ENCODE measurements at places on chromosomes 13 and 19. TPM values are rescaled to one million over a fixed set of nuclear protein-coding genes. Genes with fewer than 3 reads are reported as not detected.
A peak's percentile ranks its signal among the peaks of the same experiment; 100 is the strongest.

GRCh38 chr13:46372071-46372470 is 15.0 kb downstream of the RUBCNL start:
- no peak overlapping the region for H3K27ac ChIP-seq
- no peak overlapping the region for H3K4me3 ChIP-seq
- no peaks in the 10 kb centered on the region for H3K36me3 ChIP-seq
- no peaks in the 10 kb centered on the region for H3K27me3 ChIP-seq
- no peak for DNase-seq

DNA sequence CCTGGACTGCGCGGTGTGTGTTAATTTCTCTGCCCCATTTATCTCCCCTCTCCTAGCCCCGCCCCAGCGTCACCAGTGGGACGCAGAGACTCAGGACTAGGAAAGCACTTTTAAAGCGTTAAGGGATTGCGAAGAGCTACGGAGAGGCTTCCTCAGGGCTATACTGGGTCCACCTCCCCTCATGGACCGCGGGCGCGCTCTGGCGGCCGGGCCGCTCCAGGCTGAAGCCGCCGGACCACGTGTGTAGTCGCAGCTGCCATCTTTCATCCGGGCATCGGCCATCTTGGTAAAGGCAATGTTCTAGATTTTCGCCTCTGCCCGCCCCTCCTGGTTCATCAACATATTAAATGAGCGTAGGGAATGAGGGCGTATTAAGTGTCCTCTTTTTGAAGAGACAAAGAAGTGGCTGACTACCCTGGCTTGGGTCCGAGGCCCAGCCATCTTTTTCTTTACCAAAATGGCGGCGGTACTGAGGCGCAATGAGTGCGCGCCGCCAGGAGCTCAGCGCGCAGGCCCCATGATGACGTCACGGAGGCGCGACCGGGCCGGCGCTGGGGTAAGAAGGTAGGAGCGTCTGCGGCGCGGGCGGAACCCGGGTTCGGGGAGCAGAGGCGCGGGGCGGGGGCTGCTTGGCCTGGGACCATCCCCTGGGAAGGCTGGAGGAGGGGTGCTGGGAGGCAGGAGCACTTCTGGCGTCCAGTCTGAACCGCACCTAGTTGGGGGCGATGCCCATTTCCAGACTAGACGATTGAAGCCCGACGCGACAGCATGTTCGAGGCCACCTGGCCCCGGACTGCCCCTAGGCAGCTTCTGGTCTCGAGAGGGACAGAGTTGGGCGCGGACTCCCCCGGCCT is at the start of gene CCDC124:
TSS of gene CCDC124 (plus strand) at position 531 of the 854 bp plus-strand sequence. CDS start 3,406 bp downstream, outside the sequence.
- no peaks in the 10 kb centered on the region for H3K27me3 ChIP-seq
- peak; percentile 98 for DNase-seq
- H3K27ac ChIP-seq, result peak within 1 kb of the TSS; percentile 94
- H3K4me1 ChIP-seq, result peaks cover 18% of the 10 kb centered on the region
- H3K36me3 ChIP-seq, result peaks cover 13% of the 10 kb centered on the region

GRCh38 chr19:32866564-32867265 is 2.9 kb downstream of the SLC7A9 start:
- no peak for DNase-seq
- no peak overlapping the region for H3K4me3 ChIP-seq
- H3K27me3 ChIP-seq, result no peaks in the 10 kb centered on the region
- H3K27ac ChIP-seq, result no peak overlapping the region
- no peaks in the 10 kb centered on the region for H3K36me3 ChIP-seq
- no peaks in the 10 kb centered on the region for H3K4me1 ChIP-seq

GRCh38 chr13:51585696-51586095 is 1.4 kb downstream of the WDFY2 start:
- H3K4me3 ChIP-seq, result peak overlapping the region; percentile 90
- peaks cover 51% of the 10 kb centered on the region for H3K4me1 ChIP-seq
- peaks cover 4% of the 10 kb centered on the region for H3K36me3 ChIP-seq
- H3K27me3 ChIP-seq, result peaks cover 5% of the 10 kb centered on the region

The LIG1 gene
- 138 TPM for total RNA-seq

DNA sequence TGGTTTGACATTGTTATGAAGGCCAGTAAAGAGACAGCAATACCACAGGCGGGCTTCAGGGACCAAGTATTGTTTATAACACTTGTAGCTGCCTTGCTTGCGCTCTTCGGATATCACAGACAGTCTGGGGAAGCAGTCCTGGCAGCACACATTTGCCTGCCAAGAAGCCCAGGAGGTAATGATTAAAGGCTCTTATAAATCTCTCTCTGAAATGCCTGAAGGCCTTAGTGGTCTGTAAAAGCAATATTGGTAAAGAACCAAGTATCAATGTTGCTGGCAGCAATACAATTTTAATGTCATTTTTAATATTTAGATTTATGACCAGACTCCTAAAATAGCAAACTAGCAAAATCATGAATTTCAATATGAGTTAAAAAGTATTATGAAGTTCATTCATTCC is 1312.4 kb downstream of the PCDH9 start:
- H3K36me3 ChIP-seq, result no peaks in the 10 kb centered on the region
- H3K27me3 ChIP-seq, result no peaks in the 10 kb centered on the region
- no peaks in the 10 kb centered on the region for H3K4me1 ChIP-seq
- no peak overlapping the region for H3K4me3 ChIP-seq
- no peak overlapping the region for H3K27ac ChIP-seq

The NRTN gene
- 0.61 TPM for total RNA-seq

DNA sequence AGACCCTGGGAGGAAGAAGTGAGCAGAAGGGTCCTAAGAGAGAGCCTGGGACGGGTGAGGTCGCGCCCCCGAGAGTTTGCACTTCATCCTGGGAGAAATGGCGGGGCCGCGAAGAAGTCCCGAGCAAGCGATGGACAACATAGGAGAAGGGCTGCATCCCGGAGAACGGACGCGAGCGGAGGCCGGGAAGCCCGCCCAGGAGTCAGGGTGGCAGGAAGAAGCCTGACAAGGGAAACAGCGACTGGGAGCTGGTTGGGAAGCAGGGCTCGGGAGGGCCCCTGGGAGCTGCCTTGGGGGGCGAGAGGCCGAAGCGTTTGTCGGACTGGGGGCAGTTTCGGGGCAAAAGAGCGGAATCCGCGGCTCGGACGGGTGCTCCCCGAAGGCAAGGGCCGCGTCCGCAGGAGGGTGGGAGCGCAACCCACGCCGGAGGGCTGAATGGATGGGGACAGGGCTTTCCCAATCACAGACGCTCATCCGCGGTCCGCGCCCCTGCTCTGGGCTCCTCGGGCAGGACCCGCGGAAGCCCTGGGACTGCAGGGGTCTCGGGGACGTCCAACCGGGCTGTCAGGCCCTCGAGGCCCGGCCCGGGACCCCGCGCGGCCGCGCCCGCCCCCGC is 469 bp downstream of the ABHD17A start:
- peaks cover 18% of the 10 kb centered on the region for H3K36me3 ChIP-seq
- peak overlapping the region; percentile 96 for H3K27ac ChIP-seq
- no peaks in the 10 kb centered on the region for H3K27me3 ChIP-seq
- H3K4me1 ChIP-seq, result peaks cover 30% of the 10 kb centered on the region

DNA sequence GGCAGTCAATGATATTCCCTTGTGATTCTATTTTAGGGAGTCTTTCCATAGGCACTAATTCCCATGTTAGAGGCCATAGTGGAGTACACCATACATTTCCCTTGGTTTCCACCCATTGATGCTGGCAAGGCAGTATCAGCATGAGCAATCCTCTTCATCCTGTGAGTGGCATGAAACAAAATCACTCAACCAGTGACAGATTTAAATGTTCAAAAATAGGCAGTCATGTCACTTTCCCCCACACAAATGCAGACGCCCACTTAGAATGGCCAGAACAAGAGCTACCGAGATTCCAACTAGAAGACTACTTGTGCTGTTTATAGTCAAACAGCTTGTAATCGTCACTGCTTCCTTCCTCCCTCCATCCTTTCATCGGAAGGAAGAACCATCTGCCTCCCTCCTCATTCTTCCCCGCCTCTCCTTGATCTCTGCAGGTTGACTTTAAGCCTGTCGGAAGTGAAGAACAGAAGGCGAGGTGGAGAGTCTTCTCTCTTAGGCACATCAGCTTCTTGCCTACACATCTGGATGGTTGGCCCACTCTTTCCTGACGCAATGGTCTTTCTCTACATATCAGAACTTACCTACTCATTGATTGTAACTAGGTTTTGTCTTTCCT is 22.6 kb downstream of the RASL11A start:
- no peaks in the 10 kb centered on the region for H3K36me3 ChIP-seq
- peak overlapping the region; percentile 3 for H3K4me3 ChIP-seq
- no peaks in the 10 kb centered on the region for H3K27me3 ChIP-seq
- DNase-seq, result no peak

The SIGLEC8 gene
- 0.09 TPM for total RNA-seq

DNA sequence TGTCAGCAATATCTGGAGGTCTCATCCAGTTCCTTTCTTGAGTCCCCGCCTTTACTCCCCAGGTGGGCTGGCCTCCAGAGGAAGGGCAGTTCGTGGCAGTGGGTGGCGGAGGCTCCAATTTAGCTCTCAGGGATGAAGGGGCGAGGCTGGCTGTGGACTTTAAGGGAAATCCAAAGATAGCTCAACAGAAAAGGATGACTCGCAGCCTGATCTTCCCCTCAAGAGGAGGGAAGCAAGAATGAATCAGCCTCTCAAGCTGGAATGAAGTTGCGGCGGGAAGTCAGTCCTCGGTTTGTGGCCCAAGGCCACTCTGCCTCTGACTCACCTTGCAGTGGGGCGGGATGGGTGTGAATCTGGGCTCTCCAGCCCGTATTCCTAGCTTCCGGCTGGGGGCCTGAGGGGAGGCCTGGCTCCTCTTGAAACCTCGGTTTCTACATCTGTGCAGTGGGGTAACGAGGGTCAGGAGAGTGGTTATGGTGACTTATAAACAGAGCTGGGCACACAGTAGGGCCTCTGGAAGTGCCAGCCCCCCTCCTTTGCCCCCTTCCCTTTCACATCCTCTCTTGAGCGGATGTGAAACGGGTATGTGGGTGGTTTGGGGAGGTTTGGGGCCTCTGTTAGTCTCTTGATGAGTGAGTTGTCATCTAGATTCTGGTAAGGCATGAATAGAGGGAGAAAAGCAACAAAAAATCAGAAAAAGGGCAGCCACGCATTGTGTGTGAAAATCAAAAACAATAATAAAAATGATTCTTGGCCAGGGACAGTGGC is 10.5 kb upstream of the SMG9 start:
- H3K4me1 ChIP-seq, result peaks cover 87% of the 10 kb centered on the region
- no peaks in the 10 kb centered on the region for H3K27me3 ChIP-seq
- peak overlapping the region; percentile 71 for H3K4me3 ChIP-seq
- DNase-seq, result peak; percentile 93
- H3K27ac ChIP-seq, result peak overlapping the region; percentile 88

The SLC7A10 gene
- not detected for total RNA-seq

- DNase-seq, result peak; percentile 99
- peaks cover 15% of the 10 kb centered on the region for H3K36me3 ChIP-seq
- peaks cover 22% of the 10 kb centered on the region for H3K4me1 ChIP-seq
- peak within 1 kb of the TSS; percentile 99 for H3K4me3 ChIP-seq
Observed at GRCh38 chr19:18542941-18543813, at the start of gene FKBP8. Gene FKBP8 (minus strand): TSS chr19:18543573. CDS start chr19:18541970, 1,603 bp downstream.

- H3K36me3 ChIP-seq, result peaks cover 44% of the 10 kb centered on the region
- no peak for DNase-seq
- no peaks in the 10 kb centered on the region for H3K27me3 ChIP-seq
- peak overlapping the region; percentile 31 for H3K4me3 ChIP-seq
- H3K4me1 ChIP-seq, result peaks cover 48% of the 10 kb centered on the region
Observed at GRCh38 chr13:99078017-99078771, 100.3 kb upstream of the DOCK9 start.

DNA sequence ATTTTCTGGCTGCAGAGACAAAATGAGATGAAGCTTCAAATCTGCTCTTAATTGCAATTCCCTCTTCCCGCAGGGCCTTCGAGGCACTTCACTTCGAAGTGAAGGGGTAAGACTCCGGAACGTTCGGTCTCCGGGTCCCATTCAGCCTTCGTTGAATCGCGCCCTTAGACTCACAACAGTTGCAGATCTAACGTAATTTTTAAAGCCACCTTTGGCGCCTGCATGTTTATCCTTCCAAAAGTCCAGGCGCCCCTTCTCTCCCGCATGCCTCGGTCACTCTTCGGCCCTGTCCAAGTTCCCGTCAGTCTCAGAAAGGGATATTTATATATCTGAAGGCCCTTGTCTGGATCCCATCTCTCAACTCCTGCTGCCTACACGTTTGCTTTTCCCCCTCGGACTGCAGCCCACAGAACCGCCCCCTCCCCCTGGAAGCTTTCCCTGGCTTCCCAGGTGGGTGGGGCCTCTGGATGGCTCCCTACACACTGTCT is 915 bp upstream of the KCTD12 start:
- peaks cover 26% of the 10 kb centered on the region for H3K4me1 ChIP-seq
- H3K36me3 ChIP-seq, result peaks cover 4% of the 10 kb centered on the region
- peak overlapping the region; percentile 54 for H3K27ac ChIP-seq
- peaks cover 47% of the 10 kb centered on the region for H3K27me3 ChIP-seq

- no peak overlapping the region for H3K4me3 ChIP-seq
- DNase-seq, result no peak
- no peak overlapping the region for H3K27ac ChIP-seq
- no peaks in the 10 kb centered on the region for H3K36me3 ChIP-seq
- peaks cover 8% of the 10 kb centered on the region for H3K4me1 ChIP-seq
Observed at GRCh38 chr13:80339563-80339911, 1.4 kb downstream of the SPRY2 start.

GRCh38 chr13:65990684-65991083 is 1239.5 kb downstream of the PCDH9 start:
- no peak for DNase-seq
- no peak overlapping the region for H3K27ac ChIP-seq
- no peaks in the 10 kb centered on the region for H3K36me3 ChIP-seq

- no peak overlapping the region for H3K27ac ChIP-seq
- H3K4me1 ChIP-seq, result no peaks in the 10 kb centered on the region
- H3K36me3 ChIP-seq, result no peaks in the 10 kb centered on the region
- no peaks in the 10 kb centered on the region for H3K27me3 ChIP-seq
- DNase-seq, result no peak
- H3K4me3 ChIP-seq, result no peak overlapping the region
Observed at GRCh38 chr13:23866420-23867026, 22.7 kb downstream of the MIPEP start.

DNA sequence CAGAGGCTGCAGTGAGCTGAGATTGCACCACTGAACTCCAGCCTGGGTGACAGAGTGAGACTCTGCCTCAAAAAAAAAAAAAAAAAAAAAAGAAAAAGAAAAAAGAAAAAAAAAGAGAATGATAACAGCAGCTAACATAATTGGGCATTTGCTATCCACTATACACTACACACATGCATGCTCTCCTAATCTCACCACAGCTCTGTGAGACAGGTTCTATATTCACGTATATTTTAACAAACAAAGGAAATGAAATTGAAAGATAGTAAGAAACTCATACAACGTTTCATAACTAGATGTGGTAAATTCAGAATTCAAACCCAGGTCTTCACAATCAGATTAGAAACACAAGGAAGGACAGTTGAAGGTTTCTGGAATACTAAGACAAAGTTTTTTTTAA is 265.7 kb downstream of the DIAPH3 start:
- no peak overlapping the region for H3K4me3 ChIP-seq
- H3K4me1 ChIP-seq, result peaks cover 4% of the 10 kb centered on the region
- DNase-seq, result no peak
- H3K27me3 ChIP-seq, result no peaks in the 10 kb centered on the region

DNA sequence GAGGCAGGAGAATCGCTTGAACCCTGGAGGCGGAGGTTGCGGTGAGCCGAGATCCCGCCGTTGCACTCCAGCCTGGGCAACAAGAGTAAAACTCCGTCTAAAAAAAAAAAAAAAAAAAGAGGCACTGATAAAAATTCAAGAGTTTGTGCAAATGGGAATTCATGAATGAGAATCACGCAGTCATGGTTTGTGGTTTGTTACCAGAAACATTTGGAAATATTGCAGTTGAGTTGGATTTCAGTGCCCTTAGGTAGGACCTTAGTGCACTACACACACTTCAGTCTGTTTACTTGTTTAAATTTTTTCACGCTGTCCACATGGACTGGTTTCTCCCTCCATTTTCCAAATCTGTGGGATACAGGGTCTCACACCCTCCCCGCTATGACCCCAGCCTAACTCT is 28.4 kb downstream of the ZNF844 start:
- no peak for DNase-seq
- no peaks in the 10 kb centered on the region for H3K27me3 ChIP-seq
- H3K36me3 ChIP-seq, result peaks cover 17% of the 10 kb centered on the region
- H3K4me3 ChIP-seq, result peak overlapping the region; percentile 87

GRCh38 chr19:29510701-29511265 is 15.0 kb upstream of the VSTM2B start:
- H3K27me3 ChIP-seq, result no peaks in the 10 kb centered on the region
- no peak for DNase-seq
- no peaks in the 10 kb centered on the region for H3K36me3 ChIP-seq
- no peak overlapping the region for H3K4me3 ChIP-seq

All from activated CD4-positive, alpha-beta T cell treated with anti-CD3 and anti-CD28 coated beads, Interleukin-2, amount 10 ng/mL, durations not matched to agents 24 days and 14 days (primary cell).